Activated naive CD8-positive, alpha-beta T cell treated with anti-CD3 and anti-CD28 coated beads, Interleukin-2, amount 10 ng/mL, durations not matched to agents 7 days and 5 days (primary cell): ENCODE measurements at places on chromosomes 5 and 9. TPM values are rescaled to one million over a fixed set of nuclear protein-coding genes. Genes with fewer than 3 reads are reported as not detected.

GRCh38 chr5:125870256-125870655, 553.0 kb upstream of the GRAMD2B start:
- H3K27ac ChIP-seq, result no peak overlapping the region
- DNase-seq, result no peak
- H3K27me3 ChIP-seq, result no peaks in the 10 kb centered on the region
- H3K4me3 ChIP-seq, result no peak overlapping the region

GRCh38 chr5:155605920-155606319, 592.4 kb downstream of the KIF4B start:
- no peaks in the 10 kb centered on the region for H3K36me3 ChIP-seq
- H3K27me3 ChIP-seq, result no peaks in the 10 kb centered on the region

DNA sequence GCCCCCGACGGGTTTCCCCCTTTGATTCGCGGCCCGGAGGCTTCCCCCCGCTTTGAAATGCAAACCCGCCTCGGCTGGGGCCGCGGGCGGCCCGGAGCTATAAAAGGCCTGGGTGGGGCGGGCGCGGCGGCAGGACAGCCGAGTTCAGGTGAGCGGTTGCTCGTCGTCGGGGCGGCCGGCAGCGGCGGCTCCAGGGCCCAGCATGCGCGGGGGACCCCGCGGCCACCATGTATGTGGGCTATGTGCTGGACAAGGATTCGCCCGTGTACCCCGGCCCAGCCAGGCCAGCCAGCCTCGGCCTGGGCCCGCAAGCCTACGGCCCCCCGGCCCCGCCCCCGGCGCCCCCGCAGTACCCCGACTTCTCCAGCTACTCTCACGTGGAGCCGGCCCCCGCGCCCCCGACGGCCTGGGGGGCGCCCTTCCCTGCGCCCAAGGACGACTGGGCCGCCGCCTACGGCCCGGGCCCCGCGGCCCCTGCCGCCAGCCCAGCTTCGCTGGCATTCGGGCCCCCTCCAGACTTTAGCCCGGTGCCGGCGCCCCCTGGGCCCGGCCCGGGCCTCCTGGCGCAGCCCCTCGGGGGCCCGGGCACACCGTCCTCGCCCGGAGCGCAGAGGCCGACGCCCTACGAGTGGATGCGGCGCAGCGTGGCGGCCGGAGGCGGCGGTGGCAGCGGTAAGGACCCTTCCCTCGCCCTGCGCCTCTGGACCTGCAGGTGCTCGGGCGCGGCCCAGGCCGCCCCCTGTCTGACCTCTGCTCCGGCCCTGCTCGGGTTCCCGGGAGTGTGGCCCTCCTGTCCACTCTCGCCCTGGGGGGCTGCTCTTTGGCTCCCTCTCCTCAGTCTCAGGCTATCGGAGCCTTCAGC, at the start of gene CDX1:
Gene CDX1, plus strand, starts transcription at position 129 of the 862 bp plus-strand sequence. Its CDS starts 99 bp downstream, at position 228.
- no peak within 1 kb of the TSS for H3K4me3 ChIP-seq
- peak within 1 kb of the TSS; percentile 4 for H3K27ac ChIP-seq
- peaks cover 55% of the 10 kb centered on the region for H3K27me3 ChIP-seq
- H3K4me1 ChIP-seq, result peaks cover 2% of the 10 kb centered on the region
- DNase-seq, result no peak

DNA sequence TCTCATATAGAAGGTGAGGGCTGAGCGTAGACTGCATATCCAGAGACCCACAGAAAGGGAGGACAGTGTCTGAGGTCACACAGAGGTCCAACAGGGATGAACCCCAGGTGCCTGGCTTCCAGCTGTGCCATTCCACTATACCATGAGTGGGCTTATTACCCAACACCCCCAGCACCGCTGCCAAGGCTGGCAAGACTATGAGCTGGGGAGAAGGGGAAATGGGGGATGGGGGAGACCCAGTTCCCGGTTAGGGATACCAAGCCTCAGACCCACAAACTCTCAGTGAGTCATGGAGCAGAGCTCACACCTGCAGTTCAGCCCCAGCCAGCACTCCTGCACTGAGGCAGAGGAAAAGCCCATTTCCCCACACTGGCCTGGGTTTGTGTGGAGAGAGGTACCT, 106.4 kb downstream of the PSD2 start:
- no peaks in the 10 kb centered on the region for H3K4me1 ChIP-seq
- DNase-seq, result no peak
- no peak overlapping the region for H3K27ac ChIP-seq
- peaks cover 25% of the 10 kb centered on the region for H3K27me3 ChIP-seq
- H3K36me3 ChIP-seq, result no peaks in the 10 kb centered on the region

DNA sequence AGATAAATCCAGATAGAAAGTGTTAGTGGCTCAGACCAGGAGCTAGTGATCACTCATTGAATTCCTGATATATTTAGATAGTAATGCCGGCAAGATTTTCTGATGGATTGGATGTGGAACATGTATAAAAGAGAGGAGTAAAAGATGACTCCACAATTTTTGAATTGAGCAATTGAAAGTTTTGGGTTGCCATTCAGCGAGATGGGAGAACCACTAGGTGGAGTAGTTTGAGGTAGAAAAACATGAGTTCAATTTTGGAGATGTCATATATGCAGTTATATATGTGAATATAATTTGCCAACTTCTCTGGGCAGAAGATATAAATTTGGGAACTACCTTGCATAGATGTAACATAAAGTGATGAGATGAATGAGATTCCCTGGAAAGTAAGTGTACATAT, 502.5 kb upstream of the SEMA6A start:
- H3K4me1 ChIP-seq, result no peaks in the 10 kb centered on the region
- H3K27me3 ChIP-seq, result no peaks in the 10 kb centered on the region
- H3K36me3 ChIP-seq, result no peaks in the 10 kb centered on the region
- H3K4me3 ChIP-seq, result no peak overlapping the region
- DNase-seq, result no peak
- H3K27ac ChIP-seq, result no peak overlapping the region

DNA sequence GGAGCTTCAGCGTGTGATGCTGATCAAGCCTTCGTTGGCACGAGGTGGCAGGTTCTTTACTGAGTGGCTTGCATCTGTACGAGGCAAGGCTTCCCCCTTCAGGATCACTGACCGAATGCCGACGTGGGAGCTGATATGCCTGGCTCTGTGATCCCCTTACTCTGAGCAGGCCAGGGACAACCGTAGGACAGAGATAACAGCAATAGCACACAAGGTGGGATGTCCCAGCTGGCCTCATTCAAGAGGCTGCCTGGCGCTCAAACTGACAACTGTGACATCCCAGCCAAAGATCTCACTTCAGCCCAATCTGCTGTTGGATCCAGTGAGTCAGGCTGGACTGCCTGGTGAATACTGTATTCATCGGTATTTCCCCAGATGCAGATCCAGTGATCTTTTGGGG, 199.4 kb upstream of the PANK3 start:
- H3K27ac ChIP-seq, result no peak overlapping the region
- peaks cover 7% of the 10 kb centered on the region for H3K27me3 ChIP-seq
- H3K36me3 ChIP-seq, result no peaks in the 10 kb centered on the region

DNA sequence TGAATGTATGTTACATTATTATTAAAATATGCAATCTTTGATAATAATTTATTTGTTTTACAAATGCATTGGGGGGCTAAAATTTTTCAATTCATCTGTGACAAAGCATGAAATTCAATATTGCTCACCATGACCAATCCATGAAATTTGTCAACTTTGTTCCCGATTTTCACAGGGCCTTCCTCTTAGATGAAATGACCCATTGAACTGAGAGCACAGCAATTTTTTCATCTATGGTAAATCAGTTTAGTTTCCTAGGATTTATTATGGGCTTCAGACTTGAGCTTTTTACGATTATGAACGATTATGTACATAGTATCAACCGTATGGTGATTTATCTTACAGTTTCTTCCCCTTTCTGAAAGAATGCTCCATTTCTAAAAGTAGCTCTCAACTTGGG, 157.3 kb downstream of the KIAA0825 start:
- no peak overlapping the region for H3K27ac ChIP-seq
- no peaks in the 10 kb centered on the region for H3K36me3 ChIP-seq
- H3K4me1 ChIP-seq, result no peaks in the 10 kb centered on the region
- no peak for DNase-seq
- H3K27me3 ChIP-seq, result no peaks in the 10 kb centered on the region
- H3K4me3 ChIP-seq, result no peak overlapping the region

FOXD4L6 gene
- total RNA-seq, result 0.28 TPM

ACOT12 gene
- not detected for total RNA-seq

FAM200C gene
- 0.71 TPM for total RNA-seq

TIMD4 gene
- total RNA-seq, result 4.9 TPM
